ENCODE measurements at places on chromosomes 16 and 17.
A peak's percentile ranks its signal among the peaks of the same experiment; 100 is the strongest.

DNA sequence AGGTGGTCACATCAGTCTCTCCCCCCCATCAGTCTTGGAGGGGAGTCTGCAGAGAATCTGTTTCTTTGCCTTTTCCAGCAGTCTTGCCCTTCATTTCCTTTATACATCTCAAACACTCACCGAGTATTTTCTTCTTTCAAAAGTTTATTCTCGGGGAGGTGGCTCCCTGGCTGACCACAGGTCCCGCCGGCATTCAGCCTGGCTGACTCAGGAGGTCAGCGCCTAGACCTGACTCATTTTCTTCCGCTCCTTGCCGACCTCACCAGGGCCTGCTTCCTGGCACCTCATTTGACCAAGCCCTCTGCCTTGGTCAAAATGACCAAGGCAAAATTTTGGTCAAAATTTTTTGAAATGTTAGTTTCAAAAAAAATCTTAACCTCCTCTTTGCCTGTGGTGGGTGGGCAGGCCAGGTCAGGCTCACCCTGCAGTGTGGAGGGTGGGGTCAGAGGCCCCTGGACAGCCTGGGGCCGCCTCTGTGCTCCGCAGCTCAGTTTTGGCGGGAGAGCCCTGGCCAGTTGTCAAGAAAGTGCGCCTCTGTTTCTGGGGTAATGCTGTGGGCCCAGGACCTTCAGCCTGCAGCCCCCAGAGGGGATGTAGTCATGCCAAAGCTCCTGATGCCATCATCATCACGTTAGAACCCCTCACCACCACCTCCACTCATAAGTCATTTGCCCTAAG is 165.6 kb downstream of the SPECC1 start:
- no peak for DNase-seq

DNA sequence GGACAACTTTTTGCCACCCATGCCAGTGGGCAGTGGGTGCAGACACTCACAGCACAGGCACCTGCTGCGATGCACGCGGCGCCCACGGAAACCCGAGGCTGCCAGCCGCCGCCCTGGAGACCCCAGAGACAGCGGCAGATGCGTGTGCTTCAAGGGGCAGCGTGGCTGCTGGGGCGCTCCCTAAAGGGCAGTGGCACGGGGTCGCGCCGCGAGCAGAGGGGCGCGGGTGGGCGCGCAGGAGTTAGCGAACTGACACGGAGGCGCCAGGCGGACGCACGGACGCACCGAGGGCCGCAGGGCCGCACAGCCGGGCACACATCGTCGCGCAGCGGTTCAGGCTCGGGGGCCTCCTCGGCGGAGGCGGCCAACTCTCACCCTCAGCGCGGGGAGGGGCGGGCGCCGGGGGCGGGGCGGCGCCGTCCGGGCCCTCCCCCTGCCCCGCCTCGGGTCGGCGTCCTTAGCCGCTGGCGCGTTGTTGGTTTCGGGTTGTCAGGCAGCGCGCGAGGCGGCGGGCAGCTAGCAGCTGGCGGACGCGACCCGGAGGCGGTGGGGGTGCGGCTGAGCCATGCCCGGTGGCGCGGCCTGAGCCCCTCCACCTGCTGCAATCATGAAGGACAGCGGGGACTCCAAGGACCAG is at the start of gene KIF19:
Gene KIF19 (plus strand): TSS at position 484 of the 637 bp plus-strand sequence. CDS start 124 bp downstream, at position 608.
- DNase-seq, result no peak

DNA sequence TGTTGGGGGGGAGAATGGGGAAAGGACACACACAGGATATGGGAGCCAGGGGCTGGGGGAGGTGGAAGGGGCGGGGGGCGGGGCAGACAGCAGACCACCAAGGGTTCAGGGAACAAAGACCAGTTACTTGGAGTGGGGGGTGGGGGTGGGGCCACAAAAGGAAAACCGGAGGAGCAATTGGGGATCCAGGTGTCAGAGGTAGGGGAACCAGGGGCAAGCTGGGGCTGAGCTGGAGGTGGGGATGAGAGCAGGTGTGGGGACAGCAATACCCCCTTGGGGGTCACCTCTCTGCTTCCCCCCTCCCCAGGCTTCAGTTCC is 1.4 kb upstream of the ORAI3 start:
- DNase-seq, result no peak

GRCh38 chr17:41492771-41493170 is 3.1 kb upstream of the KRT36 start:
- DNase-seq, result no peak

GRCh38 chr16:29811170-29811895 is 660 bp upstream of the PRRT2 start:
- DNase-seq, result peak; percentile 78

DNA sequence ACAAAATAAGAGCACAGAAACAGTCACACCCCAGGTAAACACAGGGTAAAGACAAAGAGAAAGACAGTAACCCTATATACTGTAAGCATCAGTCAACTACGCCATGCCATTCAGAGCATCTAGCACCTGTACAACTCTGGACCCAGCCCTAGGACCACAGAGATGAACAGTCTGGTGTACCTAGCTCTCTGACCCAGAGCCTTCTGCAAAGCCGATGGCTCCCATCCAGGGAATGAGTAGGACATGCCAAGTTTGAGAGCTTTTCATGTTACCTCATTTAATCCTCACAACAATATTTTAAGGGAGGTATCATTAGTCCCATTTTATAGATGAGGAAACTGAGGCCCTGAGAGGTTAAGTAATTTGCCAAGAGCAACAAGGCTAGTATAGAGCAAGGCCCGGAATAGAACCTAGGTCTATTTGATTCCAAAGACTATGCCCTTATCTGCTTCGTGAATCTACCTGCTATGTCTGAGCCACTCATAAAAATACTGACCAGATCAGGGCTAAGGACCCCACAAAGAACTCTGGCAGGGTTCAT is 3.4 kb downstream of the LYRM9 start:
- DNase-seq, result no peak

GRCh38 chr17:30549864-30550511 is 72.8 kb downstream of the GOSR1 start:
- no peak for DNase-seq

- DNase-seq, result no peak
Measured at GRCh38 chr16:71610447-71610846, 15.5 kb upstream of the MARVELD3 start.

DNA sequence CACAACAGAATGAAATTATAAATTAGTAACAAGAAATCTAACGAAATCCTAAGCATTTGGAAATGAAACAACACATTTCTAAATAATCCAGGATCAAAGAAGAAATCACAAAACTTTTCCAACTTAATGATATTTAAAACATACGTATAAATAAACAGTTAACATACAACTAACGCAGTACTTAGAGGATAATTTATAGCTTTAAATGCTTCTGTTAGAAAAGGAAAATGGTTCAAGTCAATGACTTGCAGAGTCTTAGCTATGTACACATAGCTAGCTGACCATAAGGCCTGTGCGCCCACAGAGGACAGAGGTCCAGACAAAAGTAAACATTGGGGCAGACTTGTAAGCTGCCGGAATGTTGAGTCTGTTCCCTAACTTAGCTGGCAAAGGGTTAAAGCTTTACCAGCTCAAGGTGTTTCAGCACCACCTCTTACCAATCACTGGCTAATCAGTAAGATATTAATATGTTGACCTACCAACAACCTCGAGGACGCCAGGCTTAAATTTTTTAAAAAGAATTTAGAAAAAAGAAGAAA is 84.6 kb downstream of the PARN start:
- no peak for DNase-seq

- DNase-seq, result peak; percentile 7
Measured at GRCh38 chr16:77974883-77975282, 47.5 kb upstream of the CLEC3A start.

- DNase-seq, result no peak
Measured at GRCh38 chr16:30838876-30839471, 52.0 kb upstream of the ZNF629 start.

DNA sequence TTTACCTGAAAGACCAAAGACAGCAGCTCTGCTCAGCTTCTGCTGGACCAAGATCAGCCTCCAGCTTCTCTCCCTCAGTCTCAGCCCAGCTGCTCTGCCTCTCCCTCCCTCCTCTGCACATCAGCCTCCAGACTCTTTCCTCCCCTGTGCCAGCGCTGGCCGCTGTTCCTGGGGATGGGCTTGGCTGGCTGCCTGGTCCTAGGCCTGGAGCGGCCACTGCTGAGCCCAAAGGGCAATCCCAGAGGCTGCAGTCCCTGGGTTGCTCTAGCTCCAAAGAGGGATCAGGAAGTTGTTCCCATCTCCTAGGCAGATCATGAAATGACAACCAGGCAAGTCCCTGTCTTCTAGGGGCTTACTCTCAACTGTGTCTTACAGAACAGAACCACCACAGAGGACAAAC is 31.3 kb downstream of the DCUN1D3 start:
- no peak for DNase-seq

DNA sequence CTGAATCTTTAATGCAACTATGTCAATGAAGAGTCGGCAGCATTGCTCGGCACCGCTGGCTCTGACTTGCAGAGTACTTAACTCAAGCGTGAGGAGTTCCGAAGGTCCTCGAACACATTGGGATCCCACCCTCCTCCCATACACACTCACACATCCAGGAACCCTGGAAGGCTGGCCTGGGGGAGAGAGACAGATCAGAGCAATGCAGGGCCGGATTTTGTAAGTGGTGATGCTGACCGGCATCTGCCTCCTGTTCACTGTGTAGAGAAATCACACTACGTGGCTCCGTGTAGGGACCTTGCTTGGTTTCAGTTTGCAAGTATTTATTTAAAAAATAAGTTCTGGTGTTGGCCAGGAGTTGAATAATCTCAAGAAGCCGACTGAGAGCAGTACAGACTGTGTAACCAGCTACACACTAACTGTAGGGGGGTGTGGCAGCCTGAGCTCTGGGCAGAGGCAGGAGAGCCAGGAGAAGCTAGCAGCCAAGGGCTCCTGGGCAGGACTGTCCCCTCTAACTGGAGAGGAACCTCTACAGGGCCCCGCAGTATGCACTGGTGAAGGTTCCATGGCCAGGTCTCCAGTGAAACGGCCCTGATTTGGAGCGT is 190.2 kb upstream of the TNRC6C start:
- no peak for DNase-seq

DNA sequence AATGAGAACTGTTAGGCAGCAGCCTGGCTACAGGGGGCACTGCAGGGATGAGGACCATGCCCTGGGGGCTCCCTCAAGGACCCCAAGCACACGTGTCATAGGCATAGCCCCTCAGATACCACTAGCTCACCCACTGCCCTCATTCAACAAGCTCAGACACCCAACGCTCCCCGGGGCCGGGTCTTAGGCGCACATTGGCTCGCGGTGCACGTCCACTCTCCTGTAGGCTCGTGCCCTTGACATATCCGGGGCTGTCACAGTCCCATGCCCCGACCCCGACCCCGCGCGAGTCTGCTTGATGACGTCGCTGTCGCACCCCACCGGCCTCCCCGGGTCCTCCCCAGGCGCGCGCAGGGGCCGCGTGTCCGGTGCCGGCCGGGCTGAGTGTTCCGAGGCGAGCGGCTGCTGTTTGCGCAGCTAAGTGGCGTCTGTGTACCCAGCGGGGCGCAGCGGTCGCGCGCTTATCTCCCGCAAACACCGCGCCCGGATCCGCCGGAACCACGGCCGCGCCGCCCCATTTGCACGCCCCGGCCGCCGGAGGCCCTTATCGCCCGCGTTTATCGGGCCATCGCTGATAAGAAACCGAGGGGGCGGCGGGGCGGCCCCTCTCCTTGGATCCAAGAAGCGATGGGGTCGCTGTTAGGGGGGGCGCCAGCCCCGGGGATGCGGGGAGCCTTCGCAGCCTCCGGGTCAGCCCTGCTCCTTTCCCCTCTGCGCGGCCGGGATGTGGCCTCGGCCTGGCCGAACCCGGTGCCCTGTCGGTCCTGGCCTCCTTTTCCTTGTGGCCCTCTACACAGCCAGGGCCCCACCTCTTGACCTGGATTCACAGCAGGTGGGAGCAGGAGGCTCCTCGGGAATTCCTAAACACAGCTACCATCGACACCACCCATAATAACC is 20.7 kb upstream of the NAGS start:
- no peak for DNase-seq

All from activated naive CD4-positive, alpha-beta T cell treated with anti-CD3 and anti-CD28 coated beads, Interleukin-2, amount 50 U/mL, for 72 hours (primary cell).